ENCODE measurements at places on chromosomes 1 and 21. TPM values are rescaled to one million over a fixed set of nuclear protein-coding genes. Genes with fewer than 3 reads are reported as not detected.

DNA sequence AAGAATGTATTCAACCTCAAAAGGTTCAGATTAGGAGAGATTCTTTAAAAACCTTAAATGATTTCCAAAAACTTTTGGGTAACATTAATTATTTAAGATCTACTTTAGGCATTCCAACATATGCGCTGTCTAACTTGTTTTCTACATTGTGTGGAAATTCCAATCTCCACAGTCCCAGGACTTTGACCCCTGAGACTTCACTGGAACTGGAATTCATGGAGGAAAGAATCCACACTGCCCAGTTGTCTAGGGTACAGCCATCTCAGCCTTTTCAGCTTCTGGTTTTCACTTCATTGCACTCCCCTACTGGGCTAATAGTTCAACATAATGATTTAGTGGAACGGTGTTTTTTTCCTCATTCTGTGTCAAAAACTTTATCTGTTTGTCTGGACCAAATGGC is 161.5 kb downstream of the IER5 start:
- DNase-seq = no peak

GRCh38 chr1:48570568-48570967 is 98.6 kb upstream of the SPATA6 start:
- no peak for DNase-seq

- no peak for DNase-seq
These were observed 61.1 kb upstream of the DMRTB1 start for GRCh38 chr1:53398091-53398490.

DYNLT5 gene
- not detected for total RNA-seq

SPATA46 gene
- not detected for total RNA-seq

GRCh38 chr1:68453060-68453670 is 3.4 kb upstream of the RPE65 start:
- DNase-seq = no peak

LCE2A gene
- not detected for total RNA-seq

GRCh38 chr1:215192306-215192705 is 109.8 kb downstream of the KCNK2 start:
- DNase-seq = no peak

DNA sequence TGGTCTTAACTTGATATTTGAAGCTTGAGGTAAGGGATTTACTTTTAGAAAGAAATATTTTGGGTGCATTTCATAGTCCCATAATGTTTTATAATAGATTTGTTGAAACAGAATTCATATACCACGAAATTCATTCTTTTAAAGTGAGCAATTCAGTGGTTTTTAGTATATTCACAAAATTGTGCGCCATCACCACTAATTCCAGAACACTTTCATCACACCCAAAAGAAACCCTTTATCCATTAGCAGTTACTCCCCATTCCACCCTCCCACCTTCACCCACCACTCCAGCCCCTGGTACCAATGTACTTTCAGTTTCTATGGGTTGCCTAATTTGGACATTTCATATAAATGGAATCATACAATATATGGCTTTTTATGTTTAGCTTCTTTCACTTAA is 38.9 kb upstream of the DMRTB1 start:
- DNase-seq = no peak

DNA sequence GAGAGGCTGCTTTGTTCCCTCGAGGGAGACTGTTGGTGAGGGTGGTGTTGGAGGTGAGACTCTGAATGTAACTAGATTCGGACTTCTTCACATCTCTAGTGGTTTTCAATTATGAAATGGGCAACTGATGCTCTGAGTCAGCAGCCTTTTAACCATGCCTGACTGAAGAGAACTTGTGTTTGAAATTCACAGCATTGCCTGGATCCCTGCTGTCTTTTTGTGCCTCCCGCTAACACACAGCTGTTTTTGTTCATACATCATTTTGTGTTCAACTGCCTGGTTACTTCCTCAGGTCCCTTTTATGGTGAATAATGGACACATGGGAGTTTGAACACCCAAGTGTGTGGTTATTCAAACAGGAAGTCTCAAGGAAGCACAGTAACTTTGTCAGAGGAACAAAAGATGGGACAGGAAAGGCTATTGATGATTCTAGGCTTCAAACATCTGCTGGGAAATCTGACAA is 16.8 kb downstream of the LAMC1 start:
- DNase-seq = no peak

RPS27 gene
- total RNA-seq = 8,530 TPM

DNA sequence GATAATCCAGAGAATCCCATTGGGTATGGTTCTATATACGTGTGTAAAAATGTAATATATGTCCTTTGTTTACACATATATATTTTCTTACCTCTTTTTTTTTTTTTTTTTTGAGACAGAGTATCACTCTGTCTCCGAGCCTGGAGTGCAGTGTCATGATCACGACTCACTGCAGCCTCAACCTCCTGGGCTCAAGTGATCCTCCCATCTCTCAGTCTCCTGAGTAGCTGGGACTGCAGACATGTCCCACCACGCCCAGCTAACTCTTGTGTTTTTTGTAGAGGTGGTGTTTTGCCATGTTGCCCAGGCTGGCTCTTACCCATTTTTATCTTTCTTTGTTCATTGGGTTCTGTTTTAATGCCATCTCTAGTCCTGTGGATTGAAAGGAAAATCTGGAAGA is 59.5 kb downstream of the ZBTB17 start:
- DNase-seq = no peak

COL8A2 gene
- total RNA-seq = 0.05 TPM

GRCh38 chr1:159755451-159756007 is 25.2 kb upstream of the DUSP23 start:
- DNase-seq = no peak

DNA sequence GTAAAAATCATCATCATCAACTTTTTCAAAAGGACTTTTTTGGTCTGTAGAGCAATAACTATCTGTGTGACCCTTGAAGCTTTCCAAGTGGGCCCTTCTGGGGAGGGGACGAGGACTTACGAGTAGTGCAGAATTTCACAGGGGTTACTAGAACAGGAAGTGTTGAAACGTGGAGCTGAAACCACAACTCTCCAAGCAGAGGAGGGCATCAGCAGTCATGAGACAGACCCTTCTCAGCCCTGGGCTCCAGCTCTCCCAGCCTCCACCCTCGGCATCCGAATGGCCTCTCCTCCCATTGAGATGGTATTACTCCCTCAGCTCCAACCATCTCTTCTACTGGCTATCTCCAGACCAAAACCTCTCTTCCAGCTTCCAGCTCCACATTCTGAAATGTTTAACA is 3.6 kb downstream of the FAM89A start:
- DNase-seq = no peak

CHI3L2 gene
- total RNA-seq = 7.0 TPM

DNA sequence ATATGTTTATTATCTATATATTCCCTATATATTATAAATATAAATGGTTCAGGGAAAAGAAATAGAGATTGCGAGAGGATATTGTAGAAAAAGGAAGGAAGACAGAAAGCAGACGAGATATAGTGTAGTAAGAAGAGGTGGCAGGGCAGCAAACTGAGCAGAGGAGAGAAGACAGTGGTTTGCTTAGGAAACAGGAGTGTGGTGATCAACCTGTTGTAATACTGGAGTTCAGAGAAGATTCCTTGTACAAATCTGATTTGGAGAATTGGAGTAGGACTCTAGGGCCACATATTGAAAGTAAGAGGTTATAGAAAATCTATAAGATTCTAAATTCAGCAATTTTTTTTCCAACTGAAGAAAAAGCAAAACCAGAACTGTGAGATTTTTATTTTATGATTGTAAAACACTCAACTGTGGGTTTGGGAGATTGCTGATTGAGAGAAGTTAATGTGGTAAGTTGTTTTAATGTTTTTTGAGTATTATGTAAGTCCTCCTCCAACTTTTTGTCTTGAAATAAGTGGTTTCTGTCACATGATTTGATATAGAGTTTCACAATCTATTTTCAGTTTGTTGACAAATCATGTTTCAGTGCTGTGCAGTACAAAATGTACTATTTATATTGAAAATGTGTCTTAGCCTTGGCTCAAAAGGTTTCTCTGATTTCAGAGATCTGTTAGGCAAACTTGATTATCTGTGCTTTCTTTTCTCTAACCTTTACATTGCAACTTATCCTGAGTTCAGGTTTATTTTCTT is 9.6 kb upstream of the AMY2B start:
- no peak for DNase-seq

PLA2G2D gene
- not detected for total RNA-seq

GNG12 gene
- not detected for total RNA-seq
